IMR-90 (cell line): ENCODE measurements at places on chromosomes 6 and 20. TPM values are rescaled to one million over a fixed set of nuclear protein-coding genes. Genes with fewer than 3 reads are reported as not detected.

The EPB41L2 gene
- polyA plus RNA-seq = 81.5 and 99.8 TPM in 2 replicates

GRCh38 chr20:62307226-62308101 is 4.7 kb downstream of the ADRM1 start:
- DNase-seq = no peak

The PABPC1L gene
- polyA plus RNA-seq = 76.6 and 82.4 TPM in 2 replicates

The FHL5 gene
- polyA plus RNA-seq = not detected in 2 replicates

The SGK2 gene
- polyA plus RNA-seq = 0.10 TPM in 1 of 2 replicates, not detected in the other

GRCh38 chr6:21082091-21082490 is 511.5 kb upstream of the SOX4 start:
- DNase-seq = no peak
